ENCODE measurements at places on chromosomes 3 and 15.

GRCh38 chr3:64203969-64204908 is 21.0 kb downstream of the PRICKLE2 start:
- no peak for DNase-seq

DNA sequence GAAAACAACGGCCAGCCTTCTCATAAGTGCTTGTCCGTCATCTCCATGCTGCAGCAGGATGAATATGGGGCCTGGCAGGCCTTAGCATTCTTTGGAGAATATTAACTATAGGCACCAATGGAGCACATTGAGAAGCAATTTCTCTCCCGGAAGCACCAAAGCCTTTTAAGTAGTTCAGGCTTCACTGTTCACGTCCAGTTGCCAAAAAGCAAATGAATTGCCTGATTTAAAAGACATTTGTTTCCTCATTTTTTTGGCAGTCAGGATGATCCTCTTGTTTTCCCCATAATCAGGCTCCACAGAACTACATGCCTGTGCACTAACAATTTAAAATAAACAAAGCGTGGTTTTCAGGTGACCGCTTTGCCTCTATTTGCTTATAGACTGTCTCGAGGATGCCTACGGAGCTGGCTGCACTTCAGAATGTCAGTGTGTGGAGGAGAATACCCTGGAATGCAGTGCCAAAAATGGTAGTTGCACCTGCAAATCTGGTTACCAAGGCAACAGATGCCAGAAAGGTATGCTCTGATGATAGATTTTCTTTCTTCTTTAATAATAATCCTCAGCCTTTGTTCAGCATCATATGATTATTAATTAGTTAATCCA is 725.2 kb upstream of the GOLIM4 start:
- DNase-seq, result no peak

- DNase-seq, result no peak
Measured at GRCh38 chr15:95394186-95395067, 936.1 kb upstream of the NR2F2 start.

DNA sequence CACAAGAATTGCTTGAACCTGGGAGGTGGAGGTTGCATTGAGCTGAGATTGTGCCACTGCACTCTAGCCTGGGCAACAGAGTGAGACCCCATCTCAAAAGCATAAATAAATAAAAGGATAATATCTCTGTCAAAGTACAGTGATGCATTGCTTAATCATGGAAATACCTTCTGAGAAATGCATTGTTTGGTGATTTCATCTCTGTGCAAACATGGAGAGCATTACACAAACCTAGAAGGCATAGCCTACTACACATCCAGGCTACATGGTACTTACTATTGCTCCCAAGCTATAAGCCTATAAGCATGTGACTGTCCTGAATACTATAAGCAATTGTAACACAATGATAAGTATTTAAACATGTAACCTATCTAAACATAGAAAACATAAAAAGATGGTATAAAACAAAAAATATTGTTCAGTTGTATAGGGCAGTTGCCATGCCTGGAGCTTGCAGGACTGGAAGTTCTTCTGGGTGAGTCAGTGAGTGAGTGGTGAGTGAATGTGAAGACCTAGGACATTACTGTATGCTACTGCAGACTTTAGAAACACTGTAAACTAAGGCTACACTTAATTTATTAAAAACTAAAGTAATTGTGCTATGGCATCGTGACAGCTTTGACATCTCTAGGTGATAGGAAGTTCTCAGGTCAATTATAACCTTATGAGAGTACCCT is 93.6 kb upstream of the SNRPN start:
- no peak for DNase-seq

- no peak for DNase-seq
Measured at GRCh38 chr3:39705351-39705900, 104.0 kb upstream of the MYRIP start.

DNA sequence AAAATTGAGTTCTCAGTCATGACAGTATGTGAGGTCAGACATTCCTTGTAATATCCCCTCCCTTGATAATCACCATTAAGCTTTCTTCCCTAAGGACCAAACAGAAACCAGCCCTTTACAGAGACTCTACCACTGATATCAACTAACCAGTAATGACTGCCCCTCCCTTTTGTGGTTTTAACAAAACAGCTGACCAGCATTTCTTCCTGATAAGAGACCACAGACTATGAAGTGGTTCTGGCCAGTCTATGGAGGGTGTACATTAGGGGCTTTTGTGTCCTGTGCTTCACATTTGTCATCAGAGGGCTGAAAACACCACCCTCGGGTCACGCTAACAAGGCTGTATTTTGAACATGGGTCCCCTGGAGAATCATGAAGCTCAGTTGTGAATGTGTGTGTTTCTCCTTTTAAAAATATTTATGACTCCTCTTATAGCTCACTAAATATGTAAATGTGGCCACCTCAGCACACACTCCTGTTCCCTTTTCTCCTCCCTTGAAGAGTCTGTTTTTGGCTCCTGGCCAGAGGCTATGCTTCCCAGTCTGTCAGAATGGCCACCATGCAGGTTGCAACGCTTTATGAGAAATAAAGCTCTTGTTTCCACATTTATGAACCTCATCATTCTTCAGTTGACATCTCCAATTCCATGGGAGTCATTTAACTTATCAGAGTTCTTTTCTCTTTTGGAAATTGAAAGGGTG is 239.3 kb downstream of the CPNE4 start:
- DNase-seq, result no peak

DNA sequence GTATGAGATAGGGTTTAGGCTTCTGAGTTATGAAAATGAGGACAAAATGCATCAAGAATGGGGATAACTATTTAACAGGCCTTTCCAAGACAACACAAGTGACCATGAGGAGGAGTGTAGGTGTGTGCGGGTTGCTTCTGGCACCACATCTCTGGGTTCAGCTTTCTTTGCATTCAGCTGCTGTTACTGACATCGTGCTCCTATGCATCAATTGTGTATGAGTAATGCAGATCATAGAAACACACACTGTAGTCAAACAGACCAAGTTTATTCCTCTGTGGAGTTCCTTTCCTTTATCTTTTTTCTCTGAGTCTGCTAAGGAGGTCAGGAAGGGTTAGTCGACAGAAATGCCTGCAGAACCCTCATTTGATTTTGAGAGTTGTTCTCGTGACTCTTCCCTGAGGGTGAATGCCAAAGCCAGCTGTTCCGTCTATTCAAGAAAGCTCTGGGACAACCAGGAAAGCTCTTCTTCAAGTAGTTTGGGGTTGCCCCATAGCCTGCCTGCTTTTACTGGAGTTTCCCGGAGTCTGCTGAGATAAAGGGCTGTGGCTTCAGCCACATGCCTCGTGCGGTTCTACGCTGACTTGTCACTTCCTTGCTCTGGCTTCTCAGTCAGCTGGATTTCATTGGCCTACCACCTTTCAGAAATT is 136.7 kb upstream of the TLE3 start:
- no peak for DNase-seq

DNA sequence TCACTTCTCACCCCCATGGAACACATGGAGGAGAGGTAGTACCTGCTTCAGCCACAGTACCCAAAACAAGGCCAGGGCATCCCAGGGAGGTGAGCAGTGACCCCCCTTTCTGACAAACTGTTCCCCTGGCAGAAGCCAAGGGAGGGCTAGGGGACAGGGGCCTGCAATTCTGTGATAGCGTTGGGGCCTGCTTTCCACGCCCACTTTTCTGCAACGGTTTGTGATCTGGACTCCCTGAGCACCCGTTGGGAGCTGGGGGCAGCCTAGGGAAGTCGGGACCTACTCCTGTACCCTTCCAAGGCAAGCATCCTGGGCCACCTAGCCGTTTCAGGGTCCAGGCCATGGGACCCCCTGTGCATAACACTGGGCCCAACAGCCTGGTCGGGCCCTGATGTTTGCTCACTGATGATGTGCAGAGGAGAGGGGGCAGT is 996 bp upstream of the DNAJA4 start:
- DNase-seq, result no peak

DNA sequence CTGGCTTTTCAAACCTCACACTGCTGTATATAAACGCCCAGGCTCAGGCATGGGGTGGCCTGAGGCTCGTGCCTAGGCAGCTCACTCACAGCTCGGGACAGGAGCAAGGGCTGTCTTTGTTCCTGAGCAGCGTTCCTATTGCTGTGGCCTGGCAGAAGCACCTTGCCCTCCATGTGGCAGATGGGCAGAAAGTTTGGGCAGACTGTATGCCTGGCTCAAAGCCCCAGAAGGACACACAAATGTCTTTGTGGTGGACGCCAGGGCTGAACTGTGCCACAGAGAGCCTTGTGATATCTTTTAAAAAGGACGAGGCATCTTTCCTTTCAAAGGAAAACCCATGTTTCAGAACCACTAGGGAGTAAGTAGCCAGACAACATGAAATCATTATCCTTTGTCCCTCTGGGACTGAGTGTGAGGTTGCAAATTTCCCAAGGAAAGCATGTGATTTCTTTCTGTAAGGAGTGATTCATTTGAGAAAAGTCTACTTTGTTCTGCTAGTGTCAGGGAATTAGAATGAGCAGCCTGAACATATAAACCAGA is 29.3 kb upstream of the UBE2E1 start:
- no peak for DNase-seq

Measured in CD4-positive, alpha-beta T cell treated with Interferon gamma for 1 hour (primary cell).